ENCODE measurements at places on chromosomes 5 and 9. TPM values are rescaled to one million over a fixed set of nuclear protein-coding genes. Genes with fewer than 3 reads are reported as not detected.
A peak's percentile ranks its signal among the peaks of the same experiment; 100 is the strongest.

DNA sequence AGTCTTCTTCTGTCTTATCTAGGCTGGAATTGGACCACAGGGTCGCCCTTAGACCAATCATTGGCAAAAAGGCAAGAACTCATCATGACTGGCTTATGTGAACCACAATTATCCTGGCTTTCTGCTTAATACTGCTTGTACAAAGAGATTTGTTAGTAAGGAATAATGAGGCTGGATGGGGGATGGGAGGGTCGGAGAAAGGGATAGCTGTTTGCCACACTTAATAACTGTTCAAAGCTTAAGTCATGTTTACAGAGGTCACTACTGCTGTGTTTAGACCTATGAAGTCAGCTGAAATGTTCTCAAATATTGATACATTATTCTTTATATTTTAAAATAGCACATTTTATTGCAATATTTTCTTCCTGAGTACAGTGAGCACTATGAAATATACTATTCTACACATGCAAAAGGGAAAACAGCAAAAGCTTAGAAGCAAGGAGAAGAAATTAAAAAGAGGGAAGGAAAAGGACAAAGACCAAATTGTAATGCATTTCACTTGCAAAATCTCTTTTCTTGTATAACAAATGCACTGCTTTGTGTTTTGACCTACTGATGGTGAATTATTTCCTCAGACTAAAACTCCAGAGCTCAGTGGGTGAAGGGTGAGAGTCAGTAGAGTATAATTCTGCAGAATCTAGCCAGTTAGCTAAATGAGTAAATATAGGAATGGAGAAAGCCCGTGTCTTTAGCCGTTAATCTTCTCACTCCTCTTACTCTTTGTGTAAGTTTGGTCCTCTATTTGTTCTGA, 404.9 kb upstream of the ZNF608 start:
- DNase-seq = no peak

- DNase-seq = no peak
These were observed 232.7 kb downstream of the CCDC171 start for GRCh38 chr9:15785584-15785983.

GRCh38 chr5:142086679-142087078, 21.9 kb upstream of the NDFIP1 start:
- DNase-seq = no peak

- peak; percentile 82 for DNase-seq
These were observed 3.1 kb downstream of the CXXC5 start for GRCh38 chr5:139651043-139651834.

GRCh38 chr9:5897851-5898250, 7.2 kb downstream of the MLANA start:
- DNase-seq = no peak

The MYO10 gene
- 41.7 TPM for polyA plus RNA-seq

The DYNC2I2 gene
- 78.6 TPM for polyA plus RNA-seq

The PCDHB5 gene
- polyA plus RNA-seq = 5.3 TPM

The POU5F2 gene
- 0.06 TPM for polyA plus RNA-seq

All from renal pelvis (tissue), 12 donors.